ENCODE measurements at places on chromosomes 16 and 17.

- no peak for DNase-seq
Measured at GRCh38 chr16:64627288-64627687, 494.6 kb downstream of the CDH11 start.

DNA sequence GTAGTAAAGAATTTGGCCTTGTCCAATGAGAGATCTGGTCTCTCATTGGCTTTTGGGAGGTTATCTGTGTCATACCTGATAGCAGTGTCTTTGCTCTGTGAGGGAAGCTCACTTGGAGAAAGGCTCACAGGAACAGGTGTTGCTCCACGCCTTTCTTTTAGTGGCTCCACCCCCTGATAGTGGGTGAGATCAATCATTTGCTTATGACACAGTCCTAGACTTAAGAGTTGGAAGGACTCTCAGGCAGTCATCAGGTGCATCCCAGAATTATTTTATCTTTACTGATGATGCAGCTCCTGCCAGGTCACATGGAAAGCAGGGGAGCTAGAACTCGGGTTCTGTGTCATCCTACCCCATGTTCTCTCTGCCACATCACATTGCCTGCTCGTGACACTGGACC lies 59.3 kb downstream of the CENPV start:
- no peak for DNase-seq

GRCh38 chr16:85291302-85292148 lies 179.3 kb upstream of the CIBAR2 start:
- no peak for DNase-seq

DNA sequence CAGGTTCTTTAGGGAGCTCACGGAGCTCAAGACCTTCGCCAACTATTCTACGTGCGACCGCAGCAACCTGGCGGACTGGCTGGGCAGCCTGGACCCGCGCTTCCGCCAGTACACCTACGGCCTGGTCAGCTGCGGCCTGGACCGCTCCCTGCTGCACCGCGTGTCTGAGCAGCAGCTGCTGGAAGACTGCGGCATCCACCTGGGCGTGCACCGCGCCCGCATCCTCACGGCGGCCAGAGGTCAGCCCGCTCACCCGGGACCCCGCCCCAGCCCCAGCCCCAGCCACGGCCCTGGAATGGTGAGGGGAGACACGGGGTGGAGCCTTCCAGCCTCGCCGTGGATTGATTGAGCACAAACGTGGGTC lies 13.5 kb downstream of the SARM1 start:
- DNase-seq, result no peak

GRCh38 chr16:83728492-83728891 lies 79.3 kb upstream of the HSBP1 start:
- no peak for DNase-seq

DNA sequence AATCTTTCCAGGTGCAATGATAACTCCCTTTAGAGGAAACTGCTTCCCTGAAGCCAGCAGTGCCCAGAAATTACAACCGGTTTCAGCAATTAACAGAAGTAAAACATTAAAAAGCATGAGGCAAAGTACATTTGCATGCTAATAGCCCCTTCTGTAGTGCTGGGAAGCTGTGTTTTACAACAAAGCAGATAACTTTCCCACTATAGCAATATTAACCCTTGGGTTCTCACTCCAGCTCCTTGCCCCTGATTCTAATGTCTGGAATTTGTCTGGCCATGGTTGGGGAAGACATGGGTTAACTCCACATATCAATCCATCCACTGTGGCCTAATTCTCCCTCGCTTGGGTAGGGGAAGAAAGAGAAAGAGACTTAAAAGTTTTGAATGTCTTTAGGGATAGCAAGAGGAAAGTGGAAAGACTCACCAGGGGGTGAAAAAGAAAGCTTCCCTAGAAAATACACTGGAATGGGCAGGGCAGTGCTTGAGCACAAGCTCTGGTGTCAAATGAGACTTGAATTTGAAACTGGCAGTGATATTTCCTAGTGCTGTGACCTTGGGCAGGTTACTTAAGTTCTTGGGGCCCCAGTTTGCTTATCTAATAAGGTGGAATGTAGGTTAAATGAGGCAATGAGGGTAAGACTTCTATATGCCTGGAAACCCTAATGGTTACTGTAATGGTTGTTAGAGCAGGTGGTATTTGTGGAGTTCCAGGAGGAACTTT lies 102.0 kb downstream of the SOX9 start:
- DNase-seq, result no peak

DNA sequence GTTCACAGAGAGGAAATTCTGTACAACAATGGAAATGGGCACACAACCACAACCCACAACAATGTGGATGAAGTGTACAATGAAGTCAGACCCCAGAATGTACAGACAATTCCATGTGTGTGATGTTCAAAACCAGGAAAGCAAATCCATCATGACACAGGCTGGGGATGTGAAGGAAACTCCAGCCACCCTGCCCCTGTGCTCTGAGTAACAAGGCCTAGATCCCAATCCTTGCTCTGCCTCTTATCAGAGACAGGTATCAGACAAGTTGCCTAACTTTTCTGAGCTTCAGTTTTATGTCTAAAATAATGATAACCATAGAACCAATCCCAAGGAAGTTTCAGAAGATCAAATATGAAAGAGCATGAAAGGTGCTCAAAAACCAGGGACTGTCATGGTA lies 1.8 kb upstream of the C16orf95 start:
- DNase-seq, result no peak

DNA sequence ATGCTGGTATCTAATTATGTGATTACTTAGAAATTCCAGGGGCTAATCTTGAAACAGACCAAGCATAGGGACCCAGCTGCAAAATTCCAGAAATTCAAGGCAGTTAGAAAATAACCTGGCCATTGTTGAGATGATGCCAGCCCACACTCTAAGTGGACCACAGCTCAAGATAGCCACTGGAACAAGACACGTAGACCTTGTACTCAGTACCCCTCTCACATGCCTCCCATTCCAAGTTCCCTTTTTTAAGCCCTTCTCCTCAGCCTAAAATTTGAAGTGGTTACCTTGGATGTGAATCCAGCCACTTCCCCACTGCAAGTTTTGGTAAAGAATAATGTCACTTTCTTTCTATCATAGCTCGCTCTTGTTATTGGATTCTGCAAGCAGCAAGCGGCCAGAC lies 4.1 kb upstream of the ZNF19 start:
- DNase-seq, result no peak

- no peak for DNase-seq
Measured at GRCh38 chr17:8703001-8703400, 41.6 kb downstream of the CCDC42 start.

DNA sequence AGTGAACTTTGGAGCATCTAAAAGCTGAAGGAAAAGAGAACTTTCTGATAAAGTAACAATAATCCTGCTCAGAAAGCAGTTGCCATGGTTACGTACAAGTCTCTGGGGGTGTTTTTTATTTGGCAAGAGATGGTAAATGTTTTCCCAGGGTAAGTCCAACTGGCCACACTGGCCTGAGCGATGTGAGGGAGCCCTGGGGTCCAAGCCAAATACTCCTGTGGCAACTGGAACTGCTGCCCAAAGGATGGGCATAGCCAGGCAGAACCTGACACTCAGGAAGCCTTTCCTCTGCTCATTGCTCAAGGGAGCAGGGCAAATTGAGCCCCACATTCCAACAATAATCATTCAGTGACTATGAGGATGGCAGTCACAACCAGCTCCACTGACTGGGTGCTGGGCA lies 26.8 kb upstream of the WSCD1 start:
- DNase-seq, result no peak

Measured in adipocyte (in vitro differentiated cells).